ENCODE measurements at places on chromosomes 13 and 19. TPM values are rescaled to one million over a fixed set of nuclear protein-coding genes. Genes with fewer than 3 reads are reported as not detected.

ZNF700 gene
- polyA plus RNA-seq, result 6.2 TPM

GARIN5A gene
- 0.68 TPM for polyA plus RNA-seq

ZNF30 gene
- 0.76 TPM for polyA plus RNA-seq

ZNF132 gene
- polyA plus RNA-seq, result 0.45 TPM

TSPAN16 gene
- not detected for polyA plus RNA-seq

C1QTNF9 gene
- 1.3 TPM for polyA plus RNA-seq

ZNF554 gene
- polyA plus RNA-seq, result 1.7 TPM

ARHGEF7 gene
- polyA plus RNA-seq, result 27.8 TPM

S1PR5 gene
- 0.20 TPM for polyA plus RNA-seq

CLDND2 gene
- 3.3 TPM for polyA plus RNA-seq

LIM2 gene
- not detected for polyA plus RNA-seq

HIPK4 gene
- 0.10 TPM for polyA plus RNA-seq

ZNF579 gene
- polyA plus RNA-seq, result 3.7 TPM

ZNF675 gene
- polyA plus RNA-seq, result 2.2 TPM

TNNI3 gene
- polyA plus RNA-seq, result 0.21 TPM

CLDN10 gene
- polyA plus RNA-seq, result 0.11 TPM

MEX3D gene
- polyA plus RNA-seq, result 7.7 TPM

ZNF28 gene
- 4.3 TPM for polyA plus RNA-seq

PLD3 gene
- polyA plus RNA-seq, result 109 TPM

QPCTL gene
- 5.4 TPM for polyA plus RNA-seq

ELSPBP1 gene
- not detected for polyA plus RNA-seq

PRODH2 gene
- 2.2 TPM for polyA plus RNA-seq

TGFBR3L gene
- polyA plus RNA-seq, result not detected

XRCC1 gene
- 18.6 TPM for polyA plus RNA-seq

SLC5A5 gene
- polyA plus RNA-seq, result 0.06 TPM

DAPK3 gene
- 46.4 TPM for polyA plus RNA-seq

ZNF8 gene
- 1.1 TPM for polyA plus RNA-seq

LHB gene
- 0.36 TPM for polyA plus RNA-seq

PSG4 gene
- not detected for polyA plus RNA-seq

ZNF844 gene
- polyA plus RNA-seq, result 3.2 TPM

CEBPG gene
- 19.3 TPM for polyA plus RNA-seq

OR7A5 gene
- not detected for polyA plus RNA-seq

FLT3LG gene
- 7.4 TPM for polyA plus RNA-seq

ERICH4 gene
- not detected for polyA plus RNA-seq

MEIOSIN gene
- polyA plus RNA-seq, result 0.02 TPM

KLK3 gene
- not detected for polyA plus RNA-seq

MYO1F gene
- 2.0 TPM for polyA plus RNA-seq

SEMA6B gene
- 34.5 TPM for polyA plus RNA-seq

NR1H2 gene
- polyA plus RNA-seq, result 79.2 TPM

EBPL gene
- polyA plus RNA-seq, result 29.7 TPM

SPRED3 gene
- 0.34 TPM for polyA plus RNA-seq

SLITRK5 gene
- polyA plus RNA-seq, result 0.07 TPM

APC2 gene
- 0.06 TPM for polyA plus RNA-seq

ZNF439 gene
- polyA plus RNA-seq, result 0.88 TPM

SIGLEC10 gene
- 2.4 TPM for polyA plus RNA-seq

CRYL1 gene
- 22.9 TPM for polyA plus RNA-seq

DLL3 gene
- not detected for polyA plus RNA-seq

GDF15 gene
- polyA plus RNA-seq, result 3.5 TPM

ZNF302 gene
- 11.4 TPM for polyA plus RNA-seq

KLK10 gene
- polyA plus RNA-seq, result 1.3 TPM
